ENCODE measurements at places on chromosomes 13 and 19.

DNA sequence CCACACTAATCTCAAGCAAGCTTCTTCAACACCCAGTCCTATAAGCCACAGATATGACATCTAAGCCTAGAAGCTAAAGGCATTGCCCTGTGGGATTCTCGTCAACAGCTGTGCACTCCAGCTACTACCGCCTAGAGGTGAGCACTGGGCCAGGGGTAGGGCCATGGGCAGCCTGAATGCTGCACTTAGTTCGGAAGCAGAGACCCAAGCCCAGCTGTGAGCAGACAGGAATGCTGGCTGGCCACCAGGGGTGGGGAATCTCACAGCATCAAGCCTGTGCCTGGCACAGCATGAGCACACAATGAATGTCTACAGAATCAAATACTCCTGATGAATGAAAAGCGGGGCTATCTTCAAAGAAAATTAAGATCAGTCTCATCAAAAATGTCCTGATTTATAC is 167.5 kb upstream of the UBL3 start:
- DNase-seq, result no peak

- DNase-seq, result no peak
Measured at GRCh38 chr13:41370736-41371135, 59.7 kb downstream of the NAA16 start.

DNA sequence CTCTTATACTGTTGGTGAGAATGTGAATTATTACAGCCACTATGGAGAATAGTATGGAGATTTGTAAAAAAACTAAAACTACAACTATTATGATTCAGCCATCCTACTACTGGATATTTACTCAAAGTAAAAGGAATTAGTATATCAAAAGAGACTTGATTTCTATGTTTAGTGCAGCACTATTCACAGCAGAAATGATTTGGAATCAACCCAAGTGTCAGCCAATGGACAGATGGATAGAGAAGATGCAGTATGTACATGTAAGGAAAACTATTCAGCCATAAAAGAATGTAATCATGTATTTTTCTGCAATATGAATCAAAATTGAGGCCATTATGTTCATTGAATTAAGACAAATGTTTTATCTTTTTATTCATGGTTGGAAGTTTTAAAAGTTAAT is 1705.5 kb downstream of the SLITRK1 start:
- no peak for DNase-seq

GRCh38 chr19:12843999-12844732 is 5.9 kb downstream of the MAST1 start:
- DNase-seq, result no peak

DNA sequence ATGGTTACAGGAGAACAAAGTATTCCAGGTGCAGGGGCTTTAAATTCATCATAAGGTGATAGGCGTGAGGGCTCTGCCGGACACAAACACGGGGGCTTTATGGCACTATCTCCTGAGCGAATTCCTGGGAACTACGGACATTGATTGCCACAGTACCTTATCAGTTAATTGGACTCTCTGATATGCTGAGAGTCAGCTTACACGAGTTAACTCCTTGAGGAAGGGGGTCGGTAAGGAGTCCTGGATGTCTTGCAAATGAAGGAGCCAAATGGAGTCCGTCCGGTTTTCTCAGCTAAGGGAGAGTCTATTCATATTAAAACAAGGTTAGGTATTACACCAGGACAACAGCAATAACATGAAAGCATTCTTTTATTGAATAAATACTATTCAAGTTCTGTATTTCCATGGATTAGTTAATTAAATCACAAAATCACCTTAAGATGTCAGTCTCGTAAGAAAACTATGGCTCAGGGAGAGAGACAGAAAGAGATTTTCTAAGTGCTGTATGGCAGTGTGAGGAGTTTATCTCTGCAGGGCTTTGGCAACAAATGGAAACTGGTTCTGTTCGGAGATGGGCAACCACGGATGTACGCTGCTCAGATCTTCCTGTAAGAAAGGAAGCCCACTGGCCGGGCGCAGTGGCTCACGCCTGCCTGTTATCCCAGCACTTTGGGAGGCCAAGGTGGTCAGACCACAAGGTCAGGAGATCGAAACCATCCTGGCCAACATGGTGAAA is 26.2 kb upstream of the HIF3A start:
- DNase-seq, result no peak

DNA sequence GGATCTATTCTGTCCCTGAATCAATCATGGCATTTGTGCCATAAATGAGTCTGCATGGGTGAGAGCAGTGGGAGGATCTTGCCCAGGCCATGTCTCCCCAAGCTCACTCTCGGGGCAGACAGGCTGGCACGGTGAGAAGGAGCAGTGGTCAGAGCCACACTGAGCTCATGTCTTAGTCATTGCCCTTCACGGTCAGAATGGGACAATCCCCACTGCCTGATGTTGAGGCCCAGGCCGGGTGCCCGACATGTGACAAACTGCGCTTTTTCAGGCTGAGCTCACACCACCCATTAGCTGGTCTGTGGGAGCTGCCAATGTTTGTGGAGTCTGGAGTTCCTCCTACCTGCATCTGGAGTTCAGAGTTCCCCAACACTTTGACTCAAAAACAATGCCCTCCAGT is 481.9 kb downstream of the COG6 start:
- no peak for DNase-seq

- DNase-seq, result no peak
Measured at GRCh38 chr19:16573296-16573695, 1.1 kb upstream of the SLC35E1 start.

GRCh38 chr19:1860042-1860775 is 3.2 kb downstream of the KLF16 start:
- no peak for DNase-seq

Data from retinal pigment epithelial cell (primary cell).